ENCODE measurements at places on chromosomes 7 and 10.
A peak's percentile ranks its signal among the peaks of the same experiment; 100 is the strongest.

DNA sequence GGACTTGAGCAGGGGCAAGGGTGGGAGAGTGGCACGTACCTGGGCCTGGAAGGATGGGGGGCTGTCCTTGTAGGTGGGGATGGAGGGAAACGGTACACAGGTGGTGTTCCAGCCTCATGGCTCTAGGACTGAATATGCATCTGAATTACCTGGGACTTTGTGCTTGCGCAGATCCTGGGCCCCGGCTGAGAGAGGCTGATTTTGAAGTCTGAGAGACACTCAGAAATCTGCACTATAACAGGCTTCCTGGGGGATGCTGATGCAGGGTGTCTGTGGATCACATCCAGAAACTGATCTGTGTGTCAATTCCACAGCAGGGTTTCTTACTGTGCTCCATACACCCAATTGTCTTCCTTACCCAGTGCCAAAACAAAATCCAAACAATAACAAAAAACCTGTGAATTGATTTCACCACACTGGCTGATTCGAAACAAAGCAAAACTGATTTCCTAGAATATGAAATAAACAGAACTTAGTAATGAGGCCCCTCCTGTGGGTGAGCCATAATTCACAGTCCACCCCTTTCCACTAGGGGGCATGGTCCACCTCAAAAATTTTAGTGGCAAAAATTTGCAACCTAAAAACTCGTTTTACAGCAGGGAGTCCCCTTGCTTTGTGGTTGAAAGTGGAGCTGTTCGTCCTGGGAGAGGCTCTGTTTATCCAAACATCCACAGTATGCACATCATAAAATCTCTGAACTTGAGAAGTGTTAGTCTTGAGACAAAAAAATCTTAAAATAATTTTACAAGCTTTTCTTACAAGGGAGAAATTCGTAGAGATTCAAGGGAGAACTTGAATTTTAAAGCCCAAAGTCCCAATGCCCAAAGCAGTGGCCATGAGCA lies 32.0 kb upstream of the PLEKHA1 start:
- DNase-seq: peak; percentile 20

GRCh38 chr10:52523696-52524095 lies 209.6 kb downstream of the DKK1 start:
- no peak for DNase-seq

GRCh38 chr10:126196281-126196680 lies 192.0 kb downstream of the ADAM12 start:
- DNase-seq: no peak

DNA sequence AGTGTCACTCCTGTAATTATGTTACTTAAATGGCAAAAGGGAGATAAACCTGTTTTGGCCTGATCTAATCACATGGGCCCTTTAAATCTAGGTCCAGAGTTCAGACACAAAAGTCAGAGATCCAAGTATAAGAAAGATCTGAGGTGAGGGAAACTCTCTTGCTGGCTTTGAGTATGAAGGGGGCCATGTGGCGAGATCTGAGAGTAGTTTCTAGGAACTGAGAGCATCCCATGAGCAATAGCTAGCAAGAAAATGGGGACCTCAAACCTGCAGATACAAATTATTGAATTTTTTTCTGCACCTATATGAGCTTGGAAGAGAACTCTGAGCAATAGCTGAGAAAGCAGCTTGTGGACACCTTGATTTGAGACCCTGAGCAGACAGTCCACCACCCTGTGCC lies 27.6 kb downstream of the ANKRD7 start:
- DNase-seq: no peak

DNA sequence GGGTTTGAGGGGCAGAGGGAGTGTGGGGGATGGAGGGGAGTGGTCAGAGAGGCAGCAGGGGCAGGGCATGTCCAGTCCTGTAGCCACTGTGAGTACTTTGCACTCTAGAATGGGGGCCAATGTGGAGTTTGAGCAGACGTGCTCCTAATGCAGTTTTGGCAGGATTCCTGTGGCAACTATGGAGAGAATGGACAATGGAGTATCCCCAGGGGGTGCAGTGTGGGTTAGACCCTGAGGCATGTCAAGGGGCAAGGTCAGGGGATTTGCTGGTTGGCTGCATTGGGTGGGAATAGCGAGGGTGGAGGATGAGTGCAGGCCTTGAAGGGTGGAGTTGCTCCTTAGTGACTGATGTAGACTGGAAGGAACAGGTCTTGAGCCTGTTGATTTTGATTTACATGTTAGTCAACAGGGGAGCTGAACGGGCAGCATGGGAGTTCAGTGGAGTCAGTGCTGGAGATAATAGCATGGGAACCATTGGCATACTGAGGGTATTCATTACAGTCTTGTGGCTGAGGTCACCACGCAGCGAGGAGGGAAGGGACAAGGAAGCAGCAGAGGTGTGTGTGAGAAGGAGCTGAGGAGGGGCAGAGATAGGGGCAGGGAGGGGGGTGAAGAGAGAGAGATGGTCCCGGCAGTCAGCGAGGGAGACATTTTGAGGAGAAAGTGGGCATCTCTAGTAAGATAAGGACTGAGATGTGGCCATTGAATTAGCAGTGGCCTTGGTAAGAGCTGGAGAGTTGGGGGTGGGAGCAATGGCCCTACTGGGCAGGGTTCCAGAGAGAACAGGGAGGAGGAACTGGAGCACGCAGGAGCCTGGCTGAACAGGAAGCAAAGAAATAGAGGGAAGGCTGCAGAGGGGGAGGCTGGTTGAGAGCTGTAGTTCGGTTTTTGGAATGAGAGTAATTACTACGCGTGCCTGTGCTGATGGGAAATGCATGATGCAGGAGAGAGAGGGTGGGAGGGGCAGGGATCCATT lies 112.7 kb downstream of the CCNY start:
- DNase-seq: no peak

DNA sequence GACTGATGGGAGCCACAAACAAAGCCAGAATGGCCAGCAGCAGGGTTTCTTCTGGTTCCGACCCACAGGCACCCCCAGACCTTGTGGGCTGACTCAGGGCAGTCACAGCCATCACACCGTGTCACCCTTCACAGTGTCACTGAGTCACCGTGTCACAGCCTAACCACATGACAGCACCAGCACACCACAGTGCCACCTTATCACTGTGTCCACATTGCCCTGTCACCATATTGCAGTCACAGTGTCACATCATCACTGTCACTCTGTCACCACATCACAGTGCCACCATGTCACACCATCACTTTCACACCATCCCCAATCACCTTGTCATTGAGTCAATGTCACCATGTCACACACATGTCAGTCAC lies 77.0 kb downstream of the OAT start:
- DNase-seq: no peak

DNA sequence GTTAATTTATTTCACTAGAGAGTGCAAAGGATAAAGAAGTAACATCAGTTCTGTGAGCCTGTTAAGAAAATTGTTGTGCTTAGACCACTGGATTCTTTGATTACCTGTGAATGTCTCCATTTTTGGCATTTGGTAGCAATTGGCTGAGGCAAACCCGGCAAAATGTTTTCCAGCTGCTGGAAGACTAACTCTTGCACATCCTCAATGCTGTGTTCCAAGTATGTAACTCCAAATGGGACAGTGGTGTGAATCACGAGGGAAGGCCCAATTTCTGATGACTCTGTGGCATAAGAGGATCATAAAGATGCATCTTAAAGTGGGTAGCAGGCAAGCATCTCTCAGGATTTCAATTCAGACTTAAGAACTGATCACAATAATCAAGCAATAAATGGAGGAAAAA lies 268.8 kb downstream of the RNLS start:
- DNase-seq: no peak
